ENCODE measurements at places on chromosomes 5 and 9. TPM values are rescaled to one million over a fixed set of nuclear protein-coding genes. Genes with fewer than 3 reads are reported as not detected.

DNA sequence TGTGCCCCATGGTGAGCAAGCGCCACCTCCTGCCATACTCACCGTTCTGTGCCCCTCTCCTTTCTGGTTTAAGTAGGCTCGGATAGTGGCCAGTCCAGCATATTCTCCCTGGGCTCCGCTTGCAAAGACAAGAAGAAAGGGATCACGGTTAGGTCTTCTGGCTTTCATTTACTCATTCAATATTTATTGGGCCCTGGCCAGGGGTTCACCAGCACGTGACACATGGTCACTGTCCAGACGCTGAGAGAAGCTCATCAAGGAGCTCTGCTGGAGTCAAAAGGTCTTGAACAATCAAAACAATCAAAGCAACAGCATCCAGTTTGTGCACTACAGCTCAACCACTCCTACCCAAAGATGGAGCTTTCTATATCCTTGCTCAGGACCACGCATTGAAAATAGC is 80.2 kb downstream of the GLDC start:
- DNase-seq, result peak; percentile 10

The TAF1L gene
- not detected for total RNA-seq

The IL31RA gene
- 0.68 TPM for total RNA-seq

GRCh38 chr5:116068028-116068632 is 16.7 kb upstream of the COMMD10 start:
- peak; percentile 35 for DNase-seq

The RPP25L gene
- 37.6 TPM for total RNA-seq

- DNase-seq, result no peak
Measured at GRCh38 chr9:16203729-16204573, 651.1 kb downstream of the CCDC171 start.

GRCh38 chr5:78621291-78621738 is 27.3 kb downstream of the LHFPL2 start:
- no peak for DNase-seq

The RASGRF2 gene
- total RNA-seq, result 0.98 TPM

The NUDT12 gene
- 12.0 TPM for total RNA-seq

- no peak for DNase-seq
Measured at GRCh38 chr5:172939071-172939470, 20.2 kb upstream of the RPL26L1 start.

GRCh38 chr9:12712532-12712931 is 19.3 kb downstream of the TYRP1 start:
- no peak for DNase-seq

The CCNJL gene
- 2.3 TPM for total RNA-seq

The TAF11L5 gene
- total RNA-seq, result not detected

DNA sequence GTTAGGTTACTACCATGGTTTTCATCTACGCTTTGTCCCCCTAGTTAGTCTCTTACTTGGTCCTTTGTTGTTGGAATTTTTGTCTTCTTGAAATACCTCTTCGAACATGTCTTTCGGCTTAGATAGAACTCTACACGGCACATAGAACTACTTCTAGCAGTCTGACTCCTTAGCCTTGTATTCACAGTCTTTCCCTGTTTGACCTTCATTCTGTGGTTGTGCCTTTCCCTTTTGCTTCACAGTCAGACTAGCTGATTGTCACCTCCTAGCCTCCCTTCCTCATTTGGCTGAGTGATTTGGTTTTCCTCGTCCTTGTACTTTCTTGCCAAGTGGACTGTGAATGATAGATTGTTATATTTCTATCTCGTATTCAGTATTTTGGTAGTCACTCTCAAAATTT is 10.7 kb downstream of the SMAD5 start:
- no peak for DNase-seq

DNA sequence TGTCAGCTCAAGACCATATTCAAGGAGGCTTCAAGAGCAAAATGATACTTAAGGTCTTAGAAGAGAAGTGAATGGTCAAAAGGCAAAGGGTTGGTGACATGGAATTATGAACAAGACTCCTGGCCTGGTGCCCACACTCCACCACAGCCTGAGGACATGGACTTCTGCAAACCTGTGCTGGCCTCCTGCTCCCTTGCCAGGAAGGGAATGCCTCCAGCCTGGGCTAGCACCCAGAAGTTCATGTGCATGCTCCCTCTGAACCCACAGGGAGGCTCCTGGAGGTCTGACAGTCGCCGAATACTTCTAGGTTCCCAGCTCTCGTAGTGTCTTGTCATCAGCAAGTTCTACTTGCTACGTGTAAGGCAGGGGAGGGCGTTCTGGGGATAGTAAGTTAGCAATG is 156.7 kb downstream of the FSTL4 start:
- no peak for DNase-seq

The NR2F1 gene
- 16.4 TPM for total RNA-seq

DNA sequence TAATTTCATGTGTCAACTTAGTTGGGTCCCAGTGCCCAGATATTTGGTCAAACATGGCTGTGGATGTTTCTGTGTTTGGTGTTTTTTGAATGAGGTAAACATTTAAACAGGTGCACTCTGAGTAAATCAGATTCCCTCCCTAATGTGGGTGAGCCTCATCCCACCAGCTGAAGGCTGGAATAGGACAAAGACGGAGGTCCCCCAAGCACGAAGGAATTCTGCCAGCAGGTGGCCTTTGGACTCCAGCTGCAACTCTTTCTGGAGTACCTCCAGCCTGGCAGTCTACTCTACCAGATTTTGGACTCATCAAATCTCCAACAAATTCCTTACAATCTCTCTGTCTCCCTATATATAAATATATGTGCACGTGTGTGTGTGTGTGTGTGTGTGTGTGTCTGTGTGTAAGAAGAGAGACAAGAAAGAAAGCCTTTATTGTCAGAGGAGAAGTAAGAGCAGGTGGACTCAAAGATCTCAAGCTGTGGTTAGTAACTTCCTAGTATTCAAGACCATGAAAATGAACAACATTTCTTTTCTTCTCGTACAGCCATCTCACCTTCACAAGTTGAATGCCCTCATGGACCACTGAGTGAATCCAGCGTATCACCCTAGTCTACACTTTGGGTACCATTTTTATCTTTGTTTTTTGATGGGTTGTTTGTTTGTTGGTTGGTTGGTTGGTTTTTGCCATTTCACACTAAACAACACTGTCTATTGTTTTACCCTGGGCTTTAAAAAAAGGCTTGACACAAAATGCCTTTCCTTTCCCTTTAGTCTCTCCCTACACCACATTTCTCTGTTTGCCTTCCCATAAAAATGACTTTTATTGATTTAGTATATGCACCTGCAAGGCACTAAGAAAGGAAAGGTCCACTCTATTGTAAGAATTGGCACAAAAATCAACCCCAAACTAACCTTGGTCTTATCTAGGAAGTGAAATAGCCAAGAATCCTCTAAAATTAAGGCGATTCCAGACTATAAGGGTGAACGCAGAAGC is 118.7 kb downstream of the TENT4A start:
- DNase-seq, result no peak

The LCN6 gene
- total RNA-seq, result not detected

The ST8SIA4 gene
- total RNA-seq, result 0.39 TPM

GRCh38 chr5:123746683-123747360 is 234.8 kb downstream of the CSNK1G3 start:
- DNase-seq, result no peak

DNA sequence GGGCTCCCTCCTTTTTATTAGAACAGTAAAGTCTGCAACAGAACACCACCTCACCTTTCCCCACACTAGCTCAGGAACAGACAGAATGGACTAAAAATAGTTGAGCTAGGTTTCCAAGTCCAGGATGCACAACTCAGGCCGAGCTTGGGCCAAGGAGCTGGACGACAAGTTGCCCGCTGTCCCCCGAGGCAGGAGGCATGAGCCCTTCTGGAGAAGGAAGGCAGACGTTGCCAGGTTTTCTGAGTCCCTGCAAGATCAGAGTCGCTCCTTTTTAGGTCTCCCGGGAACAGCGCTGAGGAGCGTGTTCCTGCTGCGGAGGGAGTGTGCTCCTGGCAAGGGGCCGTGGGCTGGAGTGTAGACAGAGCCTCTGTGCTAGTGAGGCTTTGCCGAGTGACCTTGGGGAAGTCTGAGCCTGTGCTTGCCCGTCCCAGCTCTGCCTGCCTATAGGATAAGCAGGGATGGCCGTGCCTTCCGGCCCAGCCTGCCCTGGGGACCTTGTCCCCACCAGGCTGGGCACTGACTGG is 121.6 kb downstream of the WNK2 start:
- DNase-seq, result no peak

- DNase-seq, result no peak
Measured at GRCh38 chr5:92248518-92248917, 865.4 kb upstream of the ARRDC3 start.

DNA sequence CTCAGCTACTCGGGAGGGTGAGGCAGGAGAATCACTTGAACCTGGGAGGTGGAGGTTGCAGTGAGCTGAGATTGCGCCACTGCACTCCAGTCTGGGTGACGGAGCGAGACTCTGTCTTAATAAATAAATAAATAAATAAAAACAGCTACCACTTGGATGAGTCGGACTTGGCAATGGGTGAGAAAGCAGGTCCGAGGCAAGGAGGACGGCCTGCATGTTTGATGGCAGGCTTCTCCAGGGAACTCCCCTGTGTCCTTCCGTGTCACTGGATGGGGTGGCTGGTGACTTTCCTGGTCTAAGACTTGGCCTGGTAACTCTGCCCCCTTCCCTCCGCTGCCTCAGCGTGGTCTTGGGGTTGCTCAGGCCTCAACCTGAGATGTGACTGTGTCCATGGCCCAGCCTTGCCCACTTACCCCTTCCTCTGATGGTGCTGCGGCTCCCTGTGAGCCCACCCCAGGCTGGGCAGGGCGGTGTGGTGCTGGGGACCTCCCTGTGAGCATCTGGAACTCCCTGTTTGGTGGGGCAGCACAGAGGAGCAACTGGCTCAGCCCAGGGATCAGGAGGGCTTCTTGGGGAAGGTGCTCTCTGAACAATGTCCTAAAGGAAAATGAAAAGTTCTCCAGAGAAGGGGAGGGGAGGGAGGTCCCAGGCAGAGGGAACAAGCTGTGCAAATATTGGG is 62.5 kb upstream of the PSD2 start:
- DNase-seq, result no peak

DNA sequence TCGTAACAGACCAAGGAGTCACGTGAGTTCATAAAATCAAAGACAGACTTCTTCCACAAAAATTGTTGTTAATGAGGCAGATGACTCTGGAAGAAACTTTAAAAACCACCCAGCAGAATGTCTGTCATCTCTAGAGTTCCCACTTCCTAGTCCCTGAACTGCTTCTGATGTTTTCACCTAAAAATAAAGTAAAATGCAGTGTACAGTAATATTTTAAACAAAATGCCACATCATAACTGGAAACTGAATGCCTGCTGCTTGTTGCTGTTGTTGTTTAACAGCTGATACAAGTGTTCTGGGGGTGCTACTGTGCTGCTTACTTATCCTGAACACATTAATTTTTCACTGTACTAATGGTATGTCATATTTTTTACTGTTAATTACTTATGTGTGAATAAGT is 577.2 kb downstream of the MTRR start:
- DNase-seq, result no peak

The SPOCK1 gene
- 37.9 TPM for total RNA-seq

The PCDHAC2 gene
- not detected for total RNA-seq

The CEL gene
- total RNA-seq, result 0.12 TPM

The IL3 gene
- total RNA-seq, result not detected

The GDF9 gene
- 0.12 TPM for total RNA-seq

The SLC1A3 gene
- 48.9 TPM for total RNA-seq

- no peak for DNase-seq
Measured at GRCh38 chr5:124884114-124884513, 137.7 kb upstream of the ZNF608 start.

- DNase-seq, result no peak
Measured at GRCh38 chr9:130385257-130385656, 59.5 kb upstream of the ASS1 start.

DNA sequence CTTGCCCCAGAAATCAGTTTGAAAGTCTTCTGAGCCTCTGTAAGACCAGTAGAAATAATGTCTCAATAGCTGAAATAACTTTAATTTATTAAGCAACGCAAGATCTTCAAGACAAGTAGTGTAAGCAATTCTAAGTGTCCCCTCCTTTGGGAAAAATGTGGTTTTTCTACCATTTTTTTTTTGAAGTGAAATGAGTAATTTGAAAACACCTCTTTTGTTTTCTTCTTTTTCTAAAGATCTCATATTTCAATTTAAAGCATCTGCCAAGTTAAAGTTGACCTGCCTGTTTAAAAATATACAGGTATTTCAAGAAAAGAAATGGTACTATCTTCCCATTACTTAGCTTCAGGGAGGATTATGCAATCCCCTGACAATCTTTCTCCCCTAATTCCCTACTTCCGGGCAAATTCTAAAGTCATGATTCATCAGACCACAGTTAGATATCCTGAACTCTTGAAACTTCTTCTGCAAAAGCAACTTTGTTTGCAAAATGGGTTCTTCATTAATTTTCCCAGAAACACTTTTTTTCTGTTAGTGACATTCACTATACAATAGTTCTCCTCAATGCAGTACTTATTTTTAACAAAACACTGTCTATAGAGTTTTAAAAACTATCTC is 7.8 kb upstream of the ANXA1 start:
- peak; percentile 84 for DNase-seq

The IL5 gene
- total RNA-seq, result not detected

DNA sequence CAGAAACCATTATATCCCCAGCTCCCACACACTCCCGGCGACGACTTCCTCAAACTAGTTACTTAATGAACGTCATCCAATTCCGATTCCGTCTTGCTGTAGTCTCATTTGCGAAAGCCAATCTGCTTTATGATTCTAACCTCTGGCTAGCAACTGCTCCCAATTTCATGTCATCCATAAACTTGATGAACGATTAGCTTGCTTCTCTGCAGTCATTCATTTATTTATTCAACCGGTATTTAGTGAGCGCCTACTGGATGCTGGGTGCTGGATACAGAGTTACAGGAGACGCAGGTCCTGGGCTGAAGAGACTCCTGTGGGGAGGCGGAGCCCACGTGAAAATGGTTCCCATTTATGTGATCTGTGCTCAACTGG is 46.2 kb downstream of the TSPAN17 start:
- DNase-seq, result no peak

DNA sequence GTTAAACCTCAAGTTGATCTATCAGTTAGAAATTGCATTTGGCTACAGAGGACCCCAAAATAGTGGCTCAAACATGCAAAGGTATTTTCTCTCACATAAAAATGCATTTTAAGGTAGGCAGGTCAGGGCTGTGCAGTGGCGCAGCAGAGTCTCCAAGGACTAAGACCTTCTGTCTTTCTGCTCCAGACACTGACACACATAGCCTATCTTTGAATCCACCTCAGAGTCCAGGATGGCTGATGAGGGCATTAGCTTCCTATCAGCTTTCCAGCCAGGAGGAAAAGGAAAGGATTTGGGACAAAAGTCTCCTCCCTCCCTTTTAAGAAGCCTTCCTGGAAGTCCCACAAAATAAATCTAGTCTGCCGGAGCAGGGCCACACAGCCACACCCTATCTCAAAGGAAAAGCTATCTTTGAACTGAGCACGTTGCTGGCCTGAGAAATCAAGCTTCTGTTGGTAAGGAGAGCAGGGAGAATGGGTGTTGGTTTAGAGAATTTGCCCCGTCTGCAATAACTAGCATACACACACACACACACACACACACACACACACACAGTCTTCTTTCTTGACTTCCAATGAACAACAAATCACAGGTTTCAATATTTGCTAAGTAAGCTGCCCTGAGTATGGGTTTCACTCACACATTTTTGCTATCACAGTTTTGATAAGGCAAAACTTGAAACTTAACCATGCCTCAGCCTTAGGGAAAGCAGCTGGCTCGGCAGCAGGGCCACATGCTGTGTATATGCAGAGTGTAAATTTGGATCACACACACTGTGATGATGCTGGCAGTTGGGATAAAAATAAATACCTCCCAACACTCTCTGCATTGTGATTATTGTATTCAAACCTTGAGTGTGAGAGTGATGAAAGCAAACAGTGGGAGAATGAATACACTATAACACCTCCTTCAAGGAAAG is 116.6 kb upstream of the MAP3K1 start:
- no peak for DNase-seq
